ENCODE measurements at places on chromosomes 16 and 17.

DNA sequence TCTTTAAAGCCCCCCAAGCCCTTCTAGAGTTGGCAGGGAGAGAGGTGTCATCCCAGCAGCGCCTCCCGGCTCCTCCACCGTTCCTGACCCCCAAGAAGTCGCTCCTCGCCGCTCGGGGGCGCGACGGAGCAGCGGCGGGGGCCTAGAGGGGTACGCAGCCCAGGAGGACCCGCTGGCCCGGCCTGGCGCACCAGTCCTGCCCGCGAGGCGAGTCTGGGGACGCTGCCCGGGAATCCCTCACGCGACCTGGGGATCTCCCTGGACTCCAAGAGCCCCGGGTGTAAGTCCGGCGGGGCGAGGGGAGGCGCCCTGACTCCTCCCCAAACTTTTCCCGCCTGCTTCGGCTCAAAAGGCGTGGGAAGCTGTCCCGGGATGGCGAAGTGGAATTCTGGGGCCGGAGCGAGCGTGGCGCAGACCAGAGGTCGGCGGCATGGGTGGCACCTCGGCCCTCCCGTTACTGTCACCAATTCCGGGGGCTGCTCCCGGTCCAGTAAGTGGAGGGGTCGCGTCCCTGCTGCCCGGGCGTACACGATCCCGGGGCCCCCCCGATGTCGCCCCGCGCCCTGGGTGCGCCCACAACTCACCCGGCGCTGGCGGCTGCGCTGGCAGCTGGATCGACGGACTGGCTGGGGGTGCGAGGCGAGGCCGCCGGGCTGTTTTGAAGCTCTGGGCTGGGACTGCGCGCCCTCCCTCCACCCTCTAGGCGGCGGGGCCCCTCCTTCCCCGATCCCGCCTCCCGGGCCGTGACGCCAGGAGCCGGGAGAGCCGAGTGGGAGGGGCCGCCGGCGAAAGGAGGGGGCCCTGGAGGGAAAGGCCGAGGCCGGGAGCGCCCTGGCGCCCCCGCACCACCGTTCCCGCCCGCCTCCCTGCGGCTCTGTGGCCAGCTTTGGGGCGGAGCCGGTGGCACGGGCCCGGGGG lies at the start of gene EMP2:
TSS of gene EMP2 (minus strand) at position 634 of the 918 bp plus-strand sequence. CDS start 32,981 bp downstream, outside the sequence.
- no peak for DNase-seq

GRCh38 chr16:64545768-64546167 lies 576.1 kb downstream of the CDH11 start:
- no peak for DNase-seq

DNA sequence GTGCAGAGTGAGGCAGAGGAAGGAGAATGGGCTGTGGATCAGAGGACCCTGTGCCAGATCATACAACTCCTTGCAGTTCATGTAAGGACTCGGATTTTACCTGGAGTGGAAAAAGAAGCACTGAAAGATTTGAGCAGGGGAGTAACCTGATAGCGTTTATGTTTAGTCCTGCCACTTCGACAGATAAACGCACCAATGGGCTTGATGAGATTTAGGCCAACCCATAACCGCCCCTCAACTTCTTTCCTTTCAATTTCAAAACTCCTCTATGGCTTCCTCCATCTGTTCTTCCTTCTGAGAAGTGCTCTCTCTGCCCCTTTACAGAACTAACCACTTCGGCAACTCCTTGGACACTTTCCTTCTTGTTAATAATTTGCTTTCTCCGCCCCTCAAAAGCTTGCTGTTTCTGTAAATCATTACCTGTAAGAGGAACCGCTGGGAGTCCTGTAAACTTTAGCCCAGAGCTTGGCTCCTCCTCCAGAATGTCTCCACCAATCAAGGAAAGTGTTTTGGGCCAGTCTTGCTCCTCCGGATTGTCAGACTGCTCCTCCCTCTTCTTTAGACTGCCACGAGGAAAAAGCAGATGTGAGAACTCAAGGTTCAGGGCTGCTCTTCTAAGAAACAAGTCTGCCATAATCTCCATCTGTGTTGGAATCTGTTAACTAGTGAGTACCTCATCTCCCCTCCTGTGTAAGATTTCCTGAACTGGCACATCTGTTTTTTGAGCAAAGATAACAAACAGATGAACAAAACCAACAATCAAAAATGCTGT lies at the start of gene ACSM3:
TSS of gene ACSM3 (plus strand) at position 554 of the 772 bp plus-strand sequence. CDS start 6,021 bp downstream, outside the sequence.
- peak; percentile 58 for DNase-seq

- DNase-seq: no peak
These were observed 52.0 kb downstream of the CBFA2T3 start for GRCh38 chr16:88924834-88925539.

GRCh38 chr17:36197387-36197703 lies 787 bp upstream of the CCL3L1 start:
- no peak for DNase-seq

DNA sequence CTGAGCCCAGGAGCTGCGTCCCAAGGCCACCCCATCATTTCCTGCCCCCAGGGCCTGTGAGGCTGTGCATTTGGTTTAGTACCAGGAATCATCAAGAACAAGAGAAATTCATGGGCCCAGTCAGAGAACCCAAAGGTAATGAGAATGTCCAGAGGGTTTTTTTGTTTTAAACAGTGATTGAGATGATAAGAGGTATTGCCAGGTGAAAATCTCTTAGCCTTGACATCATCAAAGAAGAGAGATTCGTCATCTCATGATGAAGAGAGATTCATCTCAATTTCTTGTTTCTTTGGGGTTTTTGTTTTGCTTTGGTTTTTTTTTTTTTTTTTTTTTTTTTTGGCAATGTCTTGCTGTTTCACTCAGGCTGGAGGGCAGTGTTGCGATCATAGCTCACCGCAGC lies 170.6 kb upstream of the CACNG5 start:
- no peak for DNase-seq

DNA sequence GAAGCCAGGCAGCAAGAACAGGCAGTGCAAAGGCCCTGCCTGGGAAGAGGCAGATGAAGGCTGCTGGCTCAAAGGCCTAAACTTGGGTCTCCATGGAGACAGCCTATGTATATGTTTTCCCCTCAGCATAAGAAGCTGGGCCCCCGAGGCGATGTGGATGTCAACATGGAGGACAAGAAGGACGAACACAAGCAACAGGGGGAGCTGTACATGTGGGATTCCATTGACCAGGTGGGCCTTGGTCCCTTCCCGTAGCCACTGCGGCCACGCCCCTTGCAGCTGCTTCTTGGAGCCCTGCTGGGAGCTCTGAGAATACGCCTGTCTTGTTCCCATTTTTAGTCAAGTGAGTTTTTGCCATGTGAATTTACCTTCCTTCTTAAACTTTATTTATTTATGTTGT lies 106.0 kb downstream of the SDR42E1 start:
- no peak for DNase-seq

All from forelimb muscle (tissue), 1 donor.